Stimulated activated effector memory CD8-positive, alpha-beta T cell treated with anti-CD3 and anti-CD28 coated beads, Interleukin-12 subunit alpha, Interleukin-12 subunit beta, amount 100 ng/mL, for 72 hours (primary cell): ENCODE measurements at places on chromosomes 3 and 15.
A peak's percentile ranks its signal among the peaks of the same experiment; 100 is the strongest.

- no peak for DNase-seq
Measured at GRCh38 chr15:41999290-42000285, 21.3 kb downstream of the PLA2G4E start.

GRCh38 chr3:128040041-128040440, 12.2 kb upstream of the SEC61A1 start:
- no peak for DNase-seq

DNA sequence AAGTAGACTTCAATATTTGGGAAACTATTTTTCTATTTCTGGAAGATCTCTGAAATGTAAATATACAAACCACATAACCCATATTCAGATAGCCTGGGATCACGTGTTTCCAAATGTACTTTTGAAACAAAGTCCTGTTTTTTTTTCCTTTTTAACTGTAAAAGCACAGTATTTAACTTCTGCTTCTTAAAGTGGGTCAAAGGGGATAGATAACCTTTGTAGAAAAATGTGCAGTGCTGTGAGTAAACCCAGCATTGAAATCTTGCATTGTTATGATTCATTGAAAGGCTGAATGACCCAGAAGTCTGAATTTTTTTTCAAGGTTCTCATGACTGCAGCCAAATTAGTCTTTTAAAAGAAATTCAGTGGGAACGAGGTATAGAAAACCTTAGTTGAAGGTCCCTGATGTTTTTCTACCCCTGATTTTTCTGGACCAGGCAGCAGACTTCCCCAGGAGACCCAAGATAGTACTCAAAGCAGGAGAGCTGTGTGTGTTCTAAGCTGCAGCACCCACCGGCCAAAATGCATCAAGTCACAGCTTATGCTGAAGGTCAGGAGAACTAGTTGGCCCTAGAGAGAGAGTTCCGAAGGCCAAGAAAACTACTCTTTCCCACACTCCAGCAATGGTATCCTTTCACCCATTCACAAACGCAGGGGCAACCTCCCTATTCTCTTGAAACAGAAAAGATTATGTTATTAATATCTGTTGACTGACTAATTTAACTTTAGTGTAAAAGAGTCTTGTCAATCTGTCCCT, 43.6 kb upstream of the APH1B start:
- DNase-seq, result no peak

DNA sequence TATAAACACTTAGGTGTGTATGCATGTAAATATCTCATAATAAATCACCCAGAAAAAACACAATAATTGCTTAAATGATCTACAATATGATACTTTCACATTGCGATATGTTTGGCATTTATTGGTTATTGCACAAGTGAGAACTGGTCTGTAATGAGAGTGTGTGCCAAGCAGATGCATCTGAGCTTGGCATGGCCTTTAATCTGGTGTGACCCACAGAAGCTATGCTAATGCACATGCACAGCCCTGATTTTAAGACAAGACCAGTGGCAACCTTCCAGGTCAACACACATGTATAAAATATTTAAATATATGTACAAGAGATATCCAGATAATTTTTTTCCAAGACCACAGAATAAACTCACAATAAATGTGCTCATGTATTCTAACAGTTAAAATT, 42.7 kb downstream of the C2CD4A start:
- DNase-seq, result no peak

DNA sequence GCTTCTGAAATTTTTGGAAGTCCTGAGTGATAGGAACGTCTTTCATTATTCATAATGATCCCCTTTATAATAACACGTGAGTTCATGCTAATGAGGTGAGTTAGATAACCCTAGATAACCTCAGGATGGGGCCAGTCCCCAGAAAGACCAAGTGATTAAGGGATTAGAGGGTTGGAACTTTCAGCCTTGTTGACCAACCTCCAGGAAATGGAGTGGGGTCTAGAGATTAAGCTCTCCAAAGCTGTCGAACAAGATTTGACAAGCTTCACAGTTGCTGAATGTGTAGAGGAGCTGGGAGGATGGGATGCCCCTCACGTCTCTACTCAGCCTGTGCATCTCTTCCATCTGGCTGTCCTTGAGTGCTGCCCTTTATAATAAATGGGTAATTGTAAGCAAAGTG, 107.1 kb downstream of the ZMAT3 start:
- DNase-seq, result no peak

- DNase-seq, result no peak
Measured at GRCh38 chr3:114370537-114371174, 76.8 kb downstream of the TIGIT start.

DNA sequence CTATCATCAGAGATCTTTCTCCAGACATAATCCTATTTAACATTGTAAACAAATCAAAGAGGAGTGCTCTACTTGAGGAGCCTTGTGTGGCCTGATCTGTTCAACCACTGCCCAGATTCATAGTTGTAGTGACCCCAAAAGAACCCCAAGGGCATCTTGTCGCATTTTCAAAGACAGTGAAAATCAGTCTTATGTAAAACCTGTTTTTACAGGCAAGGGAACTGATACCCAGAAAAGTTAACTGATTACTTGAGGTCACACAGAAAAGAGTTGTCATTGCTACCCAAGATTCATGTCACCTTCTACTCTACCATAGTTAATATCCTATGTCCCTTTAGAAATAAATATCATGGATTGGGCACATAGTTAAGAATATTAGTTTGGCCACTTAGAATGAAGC, 40.5 kb upstream of the ARPP21 start:
- no peak for DNase-seq

DNA sequence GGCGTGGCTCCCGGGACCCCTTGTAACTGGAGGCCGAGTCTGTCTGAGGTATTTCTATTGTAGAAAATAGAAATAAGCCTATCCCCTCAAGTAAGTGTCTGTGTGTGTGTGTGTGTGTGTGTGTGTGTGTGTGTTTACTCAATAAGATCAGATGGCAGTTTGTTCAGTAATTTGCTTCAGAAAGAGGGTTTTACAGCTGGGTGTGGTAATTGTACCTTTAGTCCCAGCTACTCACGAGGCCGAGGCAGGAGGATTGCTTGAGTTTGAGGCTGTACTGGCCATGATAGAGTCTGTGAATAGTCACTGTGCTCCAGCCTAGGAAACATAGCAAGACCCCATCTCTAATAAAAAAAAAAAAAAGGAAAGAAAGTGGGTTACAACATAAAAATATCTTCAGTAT, 8.7 kb downstream of the SPINT1 start:
- no peak for DNase-seq

DNA sequence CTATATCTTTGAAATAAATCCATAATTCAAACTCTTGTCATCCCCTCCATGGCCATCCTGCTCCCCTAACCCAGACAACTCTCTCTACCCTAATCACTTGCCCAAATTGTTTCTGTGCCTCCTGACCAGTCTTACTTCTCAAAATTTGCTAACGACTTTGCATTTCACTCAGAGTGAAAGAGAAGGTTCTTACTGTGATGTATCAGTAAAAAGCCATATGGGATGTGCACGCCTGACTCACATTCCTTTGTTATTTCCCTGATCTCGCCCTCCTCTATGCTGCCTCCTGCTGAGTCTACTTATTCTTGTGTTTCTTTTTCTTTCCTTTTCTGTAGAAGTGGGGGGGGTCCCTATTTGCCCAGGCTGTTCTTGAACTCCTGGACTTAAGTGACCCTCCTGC, 487.2 kb upstream of the FRG2C start:
- DNase-seq, result no peak

- DNase-seq, result no peak
Measured at GRCh38 chr3:111797171-111797615, 61.9 kb upstream of the PHLDB2 start.

DNA sequence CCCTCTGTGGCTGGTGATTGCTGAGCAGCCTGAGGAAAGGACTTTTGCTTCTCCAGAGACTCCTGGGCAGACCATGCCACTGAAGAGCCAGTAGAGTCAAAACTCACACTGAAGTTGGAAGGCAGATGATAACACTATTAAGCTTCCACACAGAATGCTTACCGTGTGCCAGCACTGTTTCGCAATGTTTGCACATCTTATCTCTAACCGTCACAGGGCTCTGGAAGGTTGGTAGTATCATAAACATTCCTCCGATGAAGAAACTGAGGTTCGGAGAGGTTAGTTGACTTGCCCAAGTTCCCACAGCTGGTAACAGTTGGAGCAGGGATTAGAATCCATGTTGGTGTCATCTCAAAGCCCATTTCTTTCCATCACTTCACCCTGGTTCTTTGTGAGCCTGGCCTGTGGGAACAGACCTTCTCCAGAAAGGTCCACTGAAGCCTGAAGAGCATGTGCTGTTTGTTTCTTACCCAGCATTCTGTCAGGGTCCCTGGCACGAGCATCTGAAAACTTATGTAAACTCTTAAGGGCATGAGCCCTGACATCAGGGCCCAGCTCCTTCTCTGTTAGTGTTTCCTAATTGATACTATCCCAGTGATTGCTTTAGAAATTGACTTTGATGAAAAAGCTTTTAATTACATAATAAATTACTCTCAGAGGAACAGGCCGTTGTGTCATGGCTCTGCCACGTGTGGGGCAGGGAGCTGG, 77.0 kb upstream of the PRR23C start:
- no peak for DNase-seq

DNA sequence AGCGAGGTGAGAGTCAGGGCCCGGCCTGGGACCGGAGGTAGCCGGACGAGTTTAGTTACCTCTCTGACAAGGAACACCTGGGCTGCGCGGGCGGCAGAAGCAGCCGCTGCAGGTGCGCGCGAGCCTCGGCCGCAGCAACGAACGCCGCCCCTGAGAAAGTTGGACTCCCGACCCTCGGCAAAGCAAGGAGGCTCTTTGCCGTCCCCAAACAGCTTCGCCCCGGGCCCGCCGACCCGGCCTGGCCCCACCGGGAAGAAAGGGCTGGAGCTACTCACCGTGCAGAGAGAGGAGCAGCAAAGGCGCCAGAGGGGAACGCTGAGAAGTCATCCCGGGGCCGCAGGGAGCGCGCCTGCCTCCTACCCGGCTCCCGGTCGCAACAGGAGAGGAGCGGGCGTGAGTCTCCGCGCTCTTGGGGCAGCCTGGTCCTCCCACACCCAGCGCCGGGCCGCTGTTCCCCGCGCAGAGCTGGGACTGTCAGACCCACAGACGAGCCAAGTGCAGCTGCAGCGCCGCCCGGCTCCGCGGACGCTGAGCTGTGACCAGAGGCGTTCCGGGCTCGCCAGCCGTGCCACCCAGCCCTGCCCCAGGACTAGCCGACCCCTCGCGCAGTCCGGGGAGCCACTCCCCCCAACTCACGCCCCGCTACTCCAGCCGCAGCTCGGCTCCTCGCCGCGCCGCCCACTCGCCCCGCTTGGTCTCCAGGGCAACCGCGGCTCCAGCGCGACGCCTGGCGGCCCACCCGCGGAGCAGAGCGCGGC, at the start of gene IGSF11:
IGSF11 (minus strand) TSS at position 591 of the 758 bp plus-strand sequence; CDS start at position 327, 264 bp downstream.
- DNase-seq, result peak; percentile 58

GRCh38 chr15:74535388-74536084, 5.5 kb upstream of the ARID3B start:
- DNase-seq, result no peak

DNA sequence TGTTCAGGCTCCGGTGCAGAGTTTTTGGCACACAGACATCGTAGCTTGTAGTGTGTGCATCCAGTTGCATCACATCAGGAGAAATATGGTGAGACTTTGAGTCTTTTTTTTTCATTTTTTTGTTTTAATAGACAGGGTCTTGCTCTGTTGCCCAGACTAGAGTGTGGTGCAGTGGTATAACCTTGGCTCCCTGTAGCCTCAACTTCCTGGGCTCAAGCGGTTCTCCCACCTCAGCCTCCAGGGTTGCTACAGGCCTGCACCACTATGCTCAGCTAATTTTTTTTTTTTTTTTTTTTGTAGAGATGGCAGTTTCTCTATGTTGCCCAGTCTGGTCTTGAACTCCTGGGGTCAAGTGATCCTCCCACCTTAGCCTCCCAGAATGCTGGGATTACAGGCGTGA, 51.1 kb upstream of the TEX264 start:
- no peak for DNase-seq

DNA sequence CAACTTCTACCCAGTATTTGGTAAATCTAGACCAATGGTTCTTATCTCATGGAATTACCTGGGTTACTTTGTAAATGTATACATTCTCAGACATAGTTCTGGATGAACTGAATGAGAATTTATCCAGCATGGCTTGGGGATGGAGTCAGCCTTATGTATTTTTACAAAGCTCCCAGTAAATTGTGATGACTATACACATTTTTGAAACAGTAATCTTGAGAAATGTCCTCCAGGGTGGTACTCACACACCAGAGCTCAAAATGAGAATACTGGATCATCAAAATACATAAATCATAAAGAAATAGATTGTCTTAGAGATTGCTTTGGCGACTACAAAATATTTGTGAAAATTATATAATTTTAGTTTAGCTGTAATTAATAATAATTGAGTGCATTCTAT, 722.1 kb upstream of the DPPA4 start:
- DNase-seq, result no peak

DNA sequence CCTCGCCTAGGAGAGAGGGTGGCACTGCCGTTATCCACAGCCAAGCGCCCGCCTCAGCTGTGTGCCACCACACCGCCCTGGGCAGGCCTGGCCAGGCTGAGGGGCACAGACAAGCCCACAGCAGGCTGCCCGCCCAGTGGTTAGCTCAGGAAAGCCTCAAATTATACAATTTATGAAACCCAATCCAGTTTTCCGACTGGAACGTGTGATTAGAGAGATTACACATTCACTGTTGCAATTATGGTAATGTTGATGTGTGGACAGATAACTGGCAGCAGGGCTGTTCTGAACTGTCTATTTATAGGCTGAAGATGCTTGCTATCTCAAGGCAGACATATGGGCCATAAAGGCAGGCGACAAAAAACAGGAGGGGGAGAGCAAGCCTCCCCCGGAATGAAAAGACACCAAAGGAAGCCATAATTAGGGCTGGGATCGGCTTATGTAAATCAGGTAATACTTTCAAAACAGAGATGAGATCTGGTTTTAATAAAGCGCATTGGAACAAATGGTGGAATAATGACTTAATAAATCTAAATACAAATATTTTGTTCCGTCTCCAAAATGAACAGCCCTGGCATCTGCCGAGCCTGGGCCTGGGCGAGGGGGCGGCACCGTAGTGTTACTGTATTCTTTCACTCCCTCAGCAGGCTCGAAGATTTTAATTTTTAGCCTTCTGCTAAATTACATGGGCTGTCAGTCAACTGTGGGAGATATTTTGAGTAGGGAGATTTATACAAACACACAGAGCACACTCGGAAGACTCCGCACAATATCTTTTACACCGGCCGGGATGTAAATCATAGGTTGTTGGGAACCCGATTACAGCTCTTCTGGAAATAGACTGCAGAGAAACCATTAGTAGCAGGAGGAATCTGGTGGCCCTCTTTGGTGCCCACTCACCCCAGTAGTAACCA, 103.1 kb upstream of the TLE3 start:
- DNase-seq, result no peak
